ENCODE measurements at places on chromosomes 13 and 19. TPM values are rescaled to one million over a fixed set of nuclear protein-coding genes. Genes with fewer than 3 reads are reported as not detected.

MYBPC2 gene
- total RNA-seq, result not detected

FAAP24 gene
- total RNA-seq, result 13.4 TPM

LRRC4B gene
- 0.41 TPM for total RNA-seq

IGFL4 gene
- 0.30 TPM for total RNA-seq

CBY2 gene
- total RNA-seq, result not detected

CYP4F12 gene
- total RNA-seq, result 2.5 TPM

LILRB4 gene
- total RNA-seq, result not detected

ZNF583 gene
- 2.3 TPM for total RNA-seq

KCNRG gene
- total RNA-seq, result 0.75 TPM

KLK2 gene
- total RNA-seq, result 0.13 TPM

ZFP36 gene
- total RNA-seq, result 260 TPM

CCNA1 gene
- total RNA-seq, result 0.32 TPM

CEACAM19 gene
- 7.7 TPM for total RNA-seq

ZBTB32 gene
- not detected for total RNA-seq

PPP1R13L gene
- 40.0 TPM for total RNA-seq

CASP14 gene
- not detected for total RNA-seq

EDNRB gene
- total RNA-seq, result not detected

PRTN3 gene
- total RNA-seq, result 0.43 TPM

ZNF154 gene
- total RNA-seq, result not detected

SYCN gene
- not detected for total RNA-seq

DACH1 gene
- not detected for total RNA-seq

PLVAP gene
- not detected for total RNA-seq

CNOT3 gene
- 53.6 TPM for total RNA-seq
